Activated CD4-positive, alpha-beta T cell treated with anti-CD3 and anti-CD28 coated beads for 48 hours (primary cell): ENCODE measurements at places on chromosomes 16 and 17.

DNA sequence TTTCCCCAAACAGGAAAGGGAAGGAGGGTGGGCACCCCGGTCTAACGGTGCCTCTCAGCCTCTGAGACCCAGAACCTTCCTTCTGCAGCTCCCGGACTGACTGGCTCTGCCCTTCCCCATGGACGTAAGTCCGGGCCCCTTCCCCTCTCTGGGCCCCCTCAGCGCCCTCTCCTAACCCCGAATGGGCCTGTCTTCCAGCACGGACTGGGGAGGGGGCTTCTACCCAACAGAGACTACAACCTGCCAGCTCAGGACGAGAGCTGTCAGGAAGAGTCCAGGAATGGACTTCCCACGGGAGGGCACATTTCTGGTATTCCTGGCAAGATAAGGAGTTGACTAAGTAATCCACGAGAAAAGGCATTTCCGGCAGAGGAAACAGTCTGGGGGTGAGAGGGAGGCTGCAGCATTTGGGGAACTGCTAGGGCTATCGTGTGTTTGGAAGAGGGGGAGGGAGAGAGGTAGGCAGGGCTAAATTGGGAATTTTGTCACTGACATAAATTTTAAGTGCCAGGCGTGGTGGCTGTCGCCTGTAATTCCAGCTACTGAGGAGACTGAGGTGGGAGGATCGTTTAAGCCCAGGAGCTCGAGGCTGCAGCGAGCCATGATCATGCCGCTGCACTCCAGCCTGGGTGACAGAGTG, 12.1 kb upstream of the ALDOA start:
- DNase-seq = no peak

DNA sequence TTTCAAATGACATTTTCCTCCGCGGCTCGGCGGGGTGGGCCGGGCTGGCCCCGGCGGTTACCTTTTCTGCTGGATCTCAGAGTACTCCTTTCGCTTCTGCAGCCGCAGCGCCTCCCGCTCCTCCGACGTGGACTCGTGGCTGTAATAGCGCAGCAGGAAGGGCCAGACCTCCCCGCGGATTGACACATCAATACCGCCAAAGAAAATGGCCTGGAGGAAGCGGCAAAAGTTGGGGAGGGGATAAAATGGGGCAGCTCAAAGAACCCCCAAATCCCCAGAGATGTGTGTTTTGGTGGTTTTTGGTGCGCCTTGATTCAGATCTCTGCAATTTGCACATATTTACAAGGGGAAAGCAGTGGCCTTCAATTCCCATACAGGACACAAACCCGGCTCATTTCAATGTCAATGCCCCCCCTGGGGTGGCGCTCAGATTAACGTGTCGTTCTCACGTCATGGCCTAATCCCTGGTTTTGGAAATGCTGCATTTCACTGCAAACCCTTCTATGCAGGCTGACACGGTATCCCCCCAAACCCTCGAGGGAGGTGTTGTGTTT, 85.9 kb downstream of the TBC1D16 start:
- no peak for DNase-seq

DNA sequence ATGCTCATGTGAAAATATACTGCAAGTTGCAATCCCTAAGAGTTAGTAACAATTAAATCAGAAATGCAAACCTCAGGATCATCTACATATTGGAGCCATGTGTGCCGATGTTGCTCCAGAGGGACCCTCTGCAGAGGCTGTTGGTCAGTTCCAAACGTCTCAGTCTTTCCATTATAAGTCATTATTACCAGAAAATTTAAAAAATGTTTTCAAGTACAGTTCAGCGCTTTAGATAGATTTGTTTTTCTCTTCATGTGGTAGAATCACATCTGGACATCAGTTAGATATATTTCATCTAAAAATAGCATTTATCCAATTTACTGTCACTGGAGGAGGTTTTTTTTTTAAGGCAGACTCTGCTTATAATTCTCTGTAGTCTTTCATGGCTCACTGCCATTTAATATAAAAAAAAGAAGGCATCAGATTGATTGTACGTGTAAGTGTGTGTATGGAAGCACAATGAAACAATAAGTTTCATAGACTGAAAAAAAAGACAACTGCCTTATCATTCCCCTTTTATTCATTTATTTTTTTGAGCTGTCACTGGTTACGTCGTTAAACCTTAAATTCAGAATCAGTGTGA, 46.1 kb upstream of the MARCHF10 start:
- DNase-seq = no peak

DNA sequence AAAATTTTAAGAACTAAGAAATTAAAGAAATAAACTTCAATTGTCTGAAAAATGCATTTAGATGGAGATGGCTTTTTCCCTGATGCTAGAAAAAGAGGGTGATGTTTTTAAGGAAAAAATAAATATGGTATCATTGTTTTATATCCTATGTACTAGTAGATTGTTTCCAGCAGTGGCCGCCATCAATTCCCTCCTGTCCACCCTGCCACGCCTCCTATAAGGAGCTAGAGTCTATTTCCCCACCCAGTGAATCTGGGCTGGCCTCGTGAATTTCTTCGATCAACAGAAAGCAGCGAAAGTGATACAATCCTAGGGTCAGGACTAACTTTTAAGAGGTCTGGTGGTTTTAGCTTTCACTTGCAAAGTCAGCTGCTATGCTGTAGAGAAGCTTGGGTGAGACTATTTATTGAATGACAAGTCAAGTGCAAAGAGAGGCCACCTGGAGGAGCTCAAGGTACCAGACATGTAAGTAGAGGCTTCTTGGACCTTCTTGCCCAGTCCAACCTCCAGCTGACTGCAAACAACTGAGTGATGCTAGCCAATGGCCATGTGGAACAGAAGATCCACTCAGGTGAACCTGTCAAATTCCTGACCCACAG, 80.9 kb upstream of the MTMR4 start:
- no peak for DNase-seq

GRCh38 chr16:73408311-73408710, 360.4 kb upstream of the ZFHX3 start:
- DNase-seq = no peak

GRCh38 chr16:50635505-50636392, 45.4 kb downstream of the SNX20 start:
- peak; percentile 64 for DNase-seq

- no peak for DNase-seq
These were observed 46.0 kb downstream of the BEAN1 start for GRCh38 chr16:66473051-66473571.

DNA sequence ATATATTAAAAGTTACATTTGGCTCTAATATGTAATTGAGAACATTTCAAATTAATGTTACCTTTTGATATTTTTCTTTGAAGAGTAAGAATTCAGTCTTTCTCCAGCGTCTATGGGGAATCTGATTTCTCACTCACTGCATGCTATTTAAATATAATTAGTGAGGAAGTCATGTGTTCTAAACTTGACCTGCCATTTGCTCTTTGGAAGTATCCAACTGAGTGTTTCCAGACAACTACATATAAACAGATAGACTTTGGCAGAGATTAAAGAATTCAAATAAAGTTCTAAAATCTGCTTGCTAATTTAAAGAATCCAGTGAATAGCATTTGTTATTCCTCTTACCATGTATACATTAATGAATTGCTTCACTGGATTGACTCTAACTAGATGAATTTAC, 23.5 kb downstream of the OMG start:
- DNase-seq = no peak

GRCh38 chr17:81338274-81339190, 43.4 kb upstream of the SLC38A10 start:
- no peak for DNase-seq

- DNase-seq = no peak
These were observed 19.9 kb upstream of the RPL13 start for GRCh38 chr16:89540557-89540956.

- DNase-seq = no peak
These were observed 68.1 kb downstream of the GSG1L start for GRCh38 chr16:27995378-27995777.

DNA sequence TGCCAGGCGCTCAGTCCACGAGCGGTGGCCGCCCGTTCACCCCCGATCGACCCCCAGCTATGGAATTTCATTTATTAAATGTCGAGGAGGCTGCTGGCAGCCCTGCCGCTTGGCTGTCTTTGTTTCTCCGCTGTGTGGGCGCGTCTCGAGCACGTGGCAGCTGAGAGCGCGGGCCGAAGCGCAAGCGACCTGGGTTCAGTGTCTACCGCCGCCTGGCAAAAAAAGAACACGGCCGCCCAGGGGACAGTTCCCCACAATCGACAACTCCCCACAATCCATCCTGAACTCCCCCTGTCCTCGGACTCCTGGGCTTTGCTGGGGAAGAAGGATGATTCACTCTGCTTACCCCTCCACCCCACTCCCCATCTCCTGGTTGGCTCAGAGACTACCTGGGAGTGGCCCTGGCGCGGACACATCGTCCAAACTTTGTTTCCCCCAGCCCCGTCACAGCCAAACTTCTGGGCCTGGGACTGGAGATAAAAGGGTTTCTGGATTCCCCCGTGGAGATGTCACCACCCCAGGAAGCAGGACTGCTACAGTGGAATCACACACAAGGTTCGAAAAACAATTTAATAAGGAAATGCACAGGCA, 1.7 kb upstream of the ANKRD13B start:
- DNase-seq = peak; percentile 75

DNA sequence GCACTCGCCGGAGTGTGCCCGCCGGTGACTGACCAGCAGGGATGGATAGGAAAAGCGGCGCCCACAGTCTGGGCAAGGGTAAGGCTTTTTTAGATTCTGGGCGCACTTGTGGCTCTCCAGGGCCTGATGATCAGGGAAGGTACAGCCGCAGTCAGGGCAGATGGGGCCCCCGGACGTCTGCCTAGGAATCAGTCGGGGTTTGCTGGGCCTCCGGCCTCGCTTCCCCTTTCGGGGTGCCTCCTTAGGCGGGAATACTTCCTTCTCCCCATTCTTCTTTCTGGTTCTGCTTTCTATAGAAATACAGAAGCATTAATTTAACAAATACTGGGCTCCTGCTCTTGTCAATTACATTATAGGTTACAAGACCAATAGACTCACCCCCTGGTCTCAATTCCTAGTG, 5.0 kb downstream of the ZNF689 start:
- no peak for DNase-seq

GRCh38 chr17:79306424-79307318, 232.0 kb downstream of the ENGASE start:
- no peak for DNase-seq

GRCh38 chr17:21286066-21286770, 1.7 kb downstream of the MAP2K3 start:
- peak; percentile 45 for DNase-seq
